ENCODE measurements at places on chromosomes 12 and 14.

GRCh38 chr12:110371408-110372055 lies 32.0 kb downstream of the ANAPC7 start:
- DNase-seq: no peak

DNA sequence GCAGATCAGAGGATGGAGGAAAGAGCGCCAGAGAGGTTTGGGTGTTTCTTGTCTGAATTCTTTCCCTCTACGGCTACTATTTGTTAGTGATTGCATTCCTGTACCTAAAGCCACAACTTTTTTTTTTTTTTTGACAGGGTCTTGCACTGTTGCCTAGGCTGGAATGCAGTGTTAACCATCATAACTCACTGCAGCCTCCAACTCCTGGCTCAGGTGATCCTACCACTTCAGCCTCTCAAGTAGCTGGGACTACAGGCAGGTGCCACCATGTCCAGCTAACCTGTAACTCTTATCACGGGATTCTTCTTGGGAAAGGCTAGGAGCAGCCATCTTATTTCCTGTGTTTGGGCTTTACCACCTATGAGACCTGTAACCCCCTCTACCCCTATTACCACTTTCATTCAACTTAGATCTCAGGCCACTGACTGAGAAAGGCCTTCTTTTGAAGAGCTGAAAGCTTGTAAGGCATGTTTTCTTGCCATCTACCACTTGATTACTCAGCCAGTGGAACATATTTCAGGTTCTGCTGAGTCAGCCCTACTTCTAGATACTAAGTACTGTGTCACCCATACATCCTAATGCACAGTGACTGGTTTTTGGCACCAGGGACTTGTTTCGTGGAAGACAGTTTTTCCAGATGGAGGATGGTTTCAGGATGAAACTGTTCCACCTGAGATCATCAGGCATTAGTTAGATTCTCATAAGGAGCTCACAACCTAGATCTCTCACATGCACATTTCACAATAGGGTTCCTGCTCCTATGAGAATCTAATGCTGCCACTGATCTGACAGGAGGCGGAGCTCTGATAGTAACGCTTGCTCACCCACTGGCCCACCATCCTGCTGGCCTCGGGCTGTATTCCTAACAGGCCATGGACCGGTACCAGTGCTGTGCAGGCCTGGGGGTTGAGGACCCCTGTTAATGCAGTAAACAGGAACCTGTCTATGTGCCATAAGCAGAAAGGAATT lies 6.9 kb downstream of the VEZT start:
- peak; percentile 15 for DNase-seq

DNA sequence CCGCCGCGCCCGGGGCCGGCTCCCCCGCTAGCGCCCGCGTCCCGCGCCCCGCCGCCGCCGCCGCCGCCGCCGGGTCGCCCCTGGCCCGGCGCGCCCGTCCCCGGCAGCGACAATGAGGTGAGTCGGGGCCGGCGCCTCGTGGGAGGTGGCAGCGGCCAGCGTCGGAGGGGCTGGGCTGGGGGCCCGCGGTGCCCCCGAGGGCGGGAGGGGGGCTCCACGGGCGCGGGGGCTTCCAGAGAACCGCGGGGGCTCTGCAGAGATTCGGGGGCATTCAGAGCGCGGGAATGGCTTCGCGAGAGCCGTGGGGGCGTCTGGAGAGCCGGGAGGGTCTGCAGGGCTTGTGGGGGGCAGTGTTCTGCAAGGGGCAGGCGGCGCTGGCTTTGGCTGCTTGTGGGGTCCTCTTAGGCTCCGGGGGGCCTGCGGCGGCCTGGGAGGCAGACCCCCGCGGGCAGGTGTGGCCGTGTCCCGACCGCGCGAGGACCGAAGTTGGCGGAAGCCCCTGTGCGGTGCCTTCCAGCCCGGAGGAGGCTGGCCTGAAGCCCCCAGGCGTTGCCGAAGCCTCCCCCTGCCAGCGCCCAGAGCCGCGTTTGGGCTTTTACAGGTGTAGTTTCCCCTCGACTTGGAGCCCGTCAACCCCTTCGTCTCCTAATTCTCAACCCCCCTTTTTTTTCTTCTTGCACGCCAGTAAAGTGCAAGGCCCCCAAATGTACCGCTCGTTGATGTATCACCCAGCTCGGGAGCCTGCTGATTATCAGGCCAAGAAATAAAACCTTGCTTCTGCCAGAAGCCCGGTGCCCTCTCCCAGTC lies 93.1 kb upstream of the EVL start:
- DNase-seq: peak; percentile 20

- DNase-seq: no peak
Measured at GRCh38 chr12:63353559-63353958, 202.6 kb upstream of the AVPR1A start.

DNA sequence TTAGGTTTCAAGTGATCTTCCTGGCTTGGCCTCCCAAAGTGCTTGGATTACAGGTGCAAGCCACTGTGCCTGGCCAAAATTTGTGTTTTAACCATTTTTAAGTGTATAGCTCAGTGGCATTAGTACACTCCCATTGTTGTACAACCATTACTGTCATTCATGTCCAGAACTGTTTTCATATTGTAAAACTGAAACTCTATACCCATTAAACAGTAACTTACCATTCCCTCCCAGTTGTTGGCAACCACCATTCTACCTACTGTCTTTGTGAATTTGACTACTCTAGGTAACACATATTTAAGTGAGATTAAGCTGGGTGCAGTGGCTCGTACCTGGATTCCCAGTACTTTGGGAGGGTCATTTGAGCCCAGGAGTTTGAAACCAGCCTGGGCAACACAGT lies 67.3 kb upstream of the KCNH3 start:
- no peak for DNase-seq

GRCh38 chr14:67975470-67975869 lies 155.9 kb downstream of the RAD51B start:
- DNase-seq: no peak

- DNase-seq: peak; percentile 26
Measured at GRCh38 chr14:58639842-58640484, 2.2 kb downstream of the DACT1 start.

DNA sequence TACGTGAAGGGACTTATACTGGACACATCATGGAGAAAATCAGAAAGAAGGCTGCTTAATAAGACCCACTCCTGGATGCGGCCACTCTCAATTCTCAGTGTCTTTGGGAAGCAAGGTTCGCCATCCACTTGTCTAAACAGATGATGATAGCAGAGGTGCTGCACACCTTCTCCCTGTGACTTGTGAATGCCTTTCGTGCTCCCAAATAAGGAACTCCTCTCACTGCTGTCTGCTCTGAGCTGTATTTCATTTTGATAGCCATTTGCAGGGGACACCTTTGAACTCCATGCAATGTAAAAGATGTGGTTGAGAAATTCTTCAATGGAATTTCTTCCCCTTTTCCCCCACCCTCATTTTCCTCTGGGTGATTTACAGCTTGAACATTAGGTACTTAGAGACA lies 11.6 kb downstream of the RMST start:
- DNase-seq: no peak

DNA sequence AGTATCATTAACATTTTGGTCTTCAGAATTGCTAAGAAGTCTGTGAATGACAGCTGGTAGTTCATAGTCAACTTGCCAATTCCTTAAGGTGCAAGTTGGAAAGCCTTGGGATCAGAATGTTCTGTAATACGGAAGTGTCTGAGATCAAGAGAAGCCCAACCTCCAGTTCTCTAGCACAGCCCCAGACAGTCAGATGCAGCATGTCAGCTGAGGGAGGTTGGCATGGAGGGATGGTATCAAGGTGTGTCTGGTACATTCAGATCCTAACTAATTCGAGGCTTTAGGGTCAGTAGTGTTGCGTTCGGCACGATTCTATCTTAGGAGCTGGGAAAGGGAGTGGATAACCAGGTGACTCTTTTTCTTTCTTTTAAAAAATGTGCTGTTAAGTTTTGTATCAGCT lies 38.3 kb downstream of the FNTB start:
- DNase-seq: no peak

- no peak for DNase-seq
Measured at GRCh38 chr12:102973583-102973982, 16.1 kb downstream of the ASCL1 start.

DNA sequence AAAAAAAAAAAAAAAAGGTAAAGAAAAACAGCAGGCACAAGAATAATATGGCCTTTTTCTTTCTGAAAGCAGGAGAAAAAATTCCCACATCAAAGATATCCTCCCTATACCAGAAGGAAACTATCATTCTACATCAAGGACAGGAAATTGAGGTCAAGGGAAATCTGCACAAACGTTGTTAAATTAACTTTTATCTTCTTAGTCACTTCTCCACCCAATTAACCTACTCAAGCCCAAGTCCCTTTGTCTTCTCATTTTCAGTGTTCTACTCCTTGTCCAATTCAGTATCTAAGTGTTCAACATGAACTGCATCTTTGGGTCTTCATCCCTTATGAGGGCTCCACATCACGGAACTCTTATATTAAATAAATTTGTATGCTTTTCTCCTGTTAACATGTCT lies 15.7 kb downstream of the NDUFA12 start:
- peak; percentile 7 for DNase-seq

DNA sequence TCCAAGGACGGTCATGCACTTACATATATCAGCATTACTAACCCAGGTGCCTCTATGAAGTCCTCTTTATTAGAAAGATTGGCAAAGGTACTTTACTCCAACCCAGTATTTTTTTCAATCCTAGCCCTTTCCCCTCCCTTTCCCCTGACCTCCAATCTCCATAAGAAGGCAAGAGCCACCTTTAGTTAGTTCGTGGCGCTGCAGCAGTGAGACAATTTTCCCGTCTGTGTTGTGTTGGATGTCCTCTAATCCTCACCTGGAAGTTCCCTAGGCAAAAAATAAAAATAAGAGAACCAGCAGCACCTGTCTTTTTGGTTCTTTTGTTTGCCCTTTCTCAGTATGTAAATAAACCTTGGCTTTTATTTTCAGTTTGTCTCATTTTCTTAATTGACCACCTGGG lies 439.6 kb upstream of the LRFN5 start:
- DNase-seq: no peak

DNA sequence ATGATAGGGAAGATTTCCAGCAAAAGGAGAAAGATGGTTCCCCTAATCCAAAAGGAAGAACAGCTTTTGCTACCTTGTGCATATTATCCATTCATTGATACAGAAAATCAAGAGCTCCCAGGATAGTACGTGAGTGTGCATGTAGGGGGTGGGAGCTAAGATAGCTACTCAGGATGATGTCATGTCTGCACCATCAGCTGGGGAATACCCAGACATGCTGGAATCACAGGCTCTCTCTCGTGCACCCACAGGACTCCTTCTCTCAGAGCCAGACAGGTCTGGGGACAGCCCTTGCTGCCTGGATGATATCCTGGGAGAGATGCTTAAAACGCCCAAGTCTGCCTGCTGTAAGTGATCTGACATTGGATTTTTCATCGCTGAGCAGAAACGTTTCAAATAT lies 38.9 kb downstream of the FOXN3 start:
- DNase-seq: no peak
